CD4-positive, alpha-beta T cell treated with Interleukin-12 subunit alpha and Interleukin-12 subunit beta, for 1 hour (primary cell): ENCODE measurements at places on chromosomes 3 and 15.

DNA sequence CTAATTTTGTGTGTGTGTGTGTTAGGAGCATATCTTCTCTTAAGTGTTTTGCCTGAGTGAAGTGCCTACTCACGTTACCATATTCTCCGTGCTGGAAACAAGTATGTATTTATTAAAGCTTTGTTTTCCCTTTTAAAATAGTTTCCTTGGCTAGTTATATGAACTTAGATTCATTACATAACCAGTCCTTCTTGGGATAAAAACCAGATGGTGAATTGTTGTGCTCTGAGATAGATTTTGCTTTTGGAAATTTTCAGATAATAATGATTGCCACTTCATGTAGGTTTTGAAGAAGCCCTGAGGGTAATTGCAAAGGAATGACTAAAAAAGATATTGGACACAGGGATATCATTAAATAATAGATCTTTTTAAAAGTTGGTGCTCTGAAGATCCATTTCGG is 390.2 kb upstream of the SGO1 start:
- no peak for DNase-seq

DNA sequence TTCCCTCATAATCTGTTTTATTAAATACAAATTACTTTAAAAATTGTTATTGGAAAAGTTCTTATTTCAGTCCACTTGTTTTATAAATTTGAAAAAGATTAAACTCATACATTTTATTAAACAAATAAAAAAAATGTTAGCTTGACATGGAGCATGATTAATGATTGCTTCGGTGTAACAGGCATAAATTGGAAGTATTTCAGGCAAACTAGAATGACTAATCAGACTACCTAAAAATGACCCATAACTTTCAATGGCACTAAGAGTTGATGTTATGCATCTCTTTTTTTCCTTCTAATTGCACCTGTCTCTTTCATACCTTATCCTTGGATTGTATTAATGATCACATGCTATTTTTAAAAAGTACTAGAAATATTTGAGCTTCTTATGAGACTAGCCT is 343.3 kb downstream of the ZNF385D start:
- DNase-seq, result no peak

DNA sequence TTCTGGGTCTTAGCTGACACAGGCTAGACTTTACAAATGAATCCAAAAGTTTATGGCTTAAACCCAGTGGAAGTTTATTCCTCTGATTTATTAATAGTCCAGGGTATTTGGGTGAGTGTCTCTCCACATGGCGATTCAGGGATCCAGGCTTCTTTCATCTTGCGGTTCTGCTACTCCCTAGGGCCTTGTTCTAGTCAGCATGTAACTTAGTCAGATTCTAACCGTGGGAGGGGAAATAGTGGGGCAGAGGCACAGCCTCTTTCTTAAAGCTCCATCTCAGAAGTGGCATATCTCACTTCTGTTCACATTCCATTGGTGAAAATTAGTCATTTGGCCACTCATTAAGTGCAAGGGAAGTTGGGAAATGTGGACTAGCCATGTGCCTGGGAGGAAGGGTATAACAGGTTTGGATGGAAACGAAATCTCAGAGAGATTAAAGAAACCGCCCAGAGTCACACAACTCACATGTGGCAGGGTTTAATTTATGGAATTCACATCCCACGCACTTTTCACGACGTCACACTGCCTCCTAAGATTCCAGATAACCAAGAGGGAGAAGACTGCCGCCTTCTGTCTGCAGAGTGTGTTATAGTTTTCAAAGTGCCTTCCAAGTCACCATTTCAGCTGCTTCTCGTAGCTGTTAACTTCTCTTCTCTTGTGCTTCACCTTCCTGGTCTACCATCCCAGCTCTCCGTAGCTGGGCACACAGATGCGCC is 11.4 kb upstream of the RASGRF1 start:
- DNase-seq, result no peak

GRCh38 chr3:135895106-135895733 is 70.3 kb upstream of the PPP2R3A start:
- peak; percentile 25 for DNase-seq

DNA sequence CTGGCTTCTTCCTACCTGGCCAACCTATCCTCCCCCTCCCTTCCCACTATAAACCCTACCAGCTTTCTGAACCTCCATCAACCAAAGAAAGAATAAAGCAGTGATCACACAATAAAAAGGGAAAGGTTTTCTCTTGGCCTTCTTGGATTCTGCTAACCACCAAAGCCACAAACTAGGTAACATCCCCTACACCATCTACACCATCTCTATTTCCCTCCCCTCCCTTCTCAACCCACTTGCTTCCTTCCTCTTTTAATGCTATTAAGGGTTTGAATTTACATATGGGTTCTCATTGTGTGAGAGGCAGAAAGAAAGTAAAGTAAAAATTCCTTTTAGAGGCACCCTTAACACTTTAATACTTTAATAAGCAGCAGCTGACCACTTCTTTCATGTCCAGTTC is 25.8 kb upstream of the RSL24D1 start:
- DNase-seq, result peak; percentile 40
